ENCODE measurements at places on chromosomes 2 and 18.

GRCh38 chr2:17319090-17319489 is 199.2 kb downstream of the RAD51AP2 start:
- DNase-seq = no peak

DNA sequence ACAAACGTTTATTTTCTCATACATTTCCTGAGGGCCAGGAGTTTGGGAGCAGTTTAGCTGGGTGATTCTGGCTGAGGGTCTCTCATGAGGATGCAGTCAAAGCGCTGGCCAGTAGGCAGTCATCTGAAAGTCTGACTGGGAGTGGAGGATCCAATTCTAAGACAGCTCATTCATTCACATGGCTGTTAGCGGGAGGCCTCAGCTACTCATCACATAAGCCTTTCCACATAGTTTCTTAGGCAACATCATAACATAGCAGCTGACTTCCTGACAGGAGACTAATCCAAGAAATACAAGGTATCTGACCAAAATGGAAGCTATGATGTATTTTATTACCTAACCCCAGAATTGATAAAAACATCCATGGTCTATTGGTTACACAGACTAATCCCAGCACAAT is 2.9 kb upstream of the MRPL44 start:
- no peak for DNase-seq

- DNase-seq = no peak
Measured at GRCh38 chr18:9934274-9934673, 20.5 kb downstream of the VAPA start.

- DNase-seq = no peak
Measured at GRCh38 chr2:48414980-48415835, 114.7 kb upstream of the STON1 start.

- no peak for DNase-seq
Measured at GRCh38 chr2:75589391-75590105, 28.8 kb upstream of the EVA1A start.

GRCh38 chr2:54081574-54081973 is 33.8 kb upstream of the ACYP2 start:
- no peak for DNase-seq

- no peak for DNase-seq
Measured at GRCh38 chr2:193222454-193222853, 1027.7 kb upstream of the TMEFF2 start.

DNA sequence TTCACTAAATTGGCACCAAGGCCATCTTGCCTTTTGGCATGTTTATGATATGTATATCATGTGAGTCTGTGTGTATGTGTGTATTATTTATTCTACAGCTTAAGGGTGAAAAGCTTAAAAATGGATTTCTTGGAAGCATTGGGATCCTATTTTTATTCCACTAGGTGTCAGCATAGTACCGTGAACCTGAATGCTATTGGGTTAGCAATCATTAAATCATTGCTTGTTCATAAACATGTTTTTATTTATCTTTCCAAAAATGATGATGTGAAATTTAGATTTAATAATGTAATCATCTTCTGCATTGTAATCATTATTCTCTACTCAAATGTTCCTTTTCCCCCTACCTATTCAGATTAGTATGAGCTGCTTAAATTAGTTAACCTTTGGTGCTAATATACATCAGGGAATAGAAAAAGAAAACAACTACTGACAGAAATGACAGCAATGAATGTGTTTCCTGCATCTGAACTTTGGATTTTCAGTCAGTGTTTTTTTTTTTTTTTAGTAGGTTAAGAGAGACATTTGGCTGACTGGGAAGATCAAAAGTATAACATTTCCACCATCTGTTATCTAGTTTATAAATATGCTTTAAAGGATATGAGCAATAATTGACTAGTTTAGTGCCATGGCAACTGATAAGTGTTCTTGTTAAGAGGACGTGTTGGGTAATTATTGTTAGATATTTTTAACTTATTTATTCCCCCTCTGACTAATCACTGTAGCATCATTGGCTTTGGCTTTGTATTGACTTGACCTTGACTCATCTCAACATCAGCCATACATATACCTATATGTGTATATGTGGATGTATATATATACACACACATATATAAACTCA is 14.1 kb upstream of the ZSWIM2 start:
- DNase-seq = no peak
